ENCODE measurements at places on chromosomes 3 and 15.
A peak's percentile ranks its signal among the peaks of the same experiment; 100 is the strongest.

- peak; percentile 77 for DNase-seq
Observed at GRCh38 chr3:72614394-72615074, 233.7 kb downstream of the SHQ1 start.

DNA sequence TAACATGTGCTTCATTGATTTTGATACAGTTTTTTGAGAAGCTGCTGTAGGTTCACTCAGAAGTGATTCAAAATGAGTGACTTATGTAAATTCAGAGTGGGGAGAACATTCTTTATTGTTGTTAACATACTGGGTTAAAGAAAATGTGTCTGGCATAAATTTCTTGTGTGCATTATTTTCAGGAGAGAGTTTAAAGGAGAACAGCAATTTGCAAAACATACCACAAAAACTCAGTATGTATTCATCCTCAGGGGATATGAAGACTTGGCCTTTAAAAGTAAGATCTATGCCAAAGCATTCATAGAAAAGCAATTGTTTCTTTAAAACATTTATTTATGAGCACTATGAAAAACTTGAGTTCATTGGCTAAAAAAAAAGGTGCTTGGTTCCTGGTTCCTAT is 1089.8 kb downstream of the ROBO2 start:
- DNase-seq = no peak

- DNase-seq = no peak
Observed at GRCh38 chr15:57344282-57344681, 32.0 kb upstream of the CGNL1 start.

DNA sequence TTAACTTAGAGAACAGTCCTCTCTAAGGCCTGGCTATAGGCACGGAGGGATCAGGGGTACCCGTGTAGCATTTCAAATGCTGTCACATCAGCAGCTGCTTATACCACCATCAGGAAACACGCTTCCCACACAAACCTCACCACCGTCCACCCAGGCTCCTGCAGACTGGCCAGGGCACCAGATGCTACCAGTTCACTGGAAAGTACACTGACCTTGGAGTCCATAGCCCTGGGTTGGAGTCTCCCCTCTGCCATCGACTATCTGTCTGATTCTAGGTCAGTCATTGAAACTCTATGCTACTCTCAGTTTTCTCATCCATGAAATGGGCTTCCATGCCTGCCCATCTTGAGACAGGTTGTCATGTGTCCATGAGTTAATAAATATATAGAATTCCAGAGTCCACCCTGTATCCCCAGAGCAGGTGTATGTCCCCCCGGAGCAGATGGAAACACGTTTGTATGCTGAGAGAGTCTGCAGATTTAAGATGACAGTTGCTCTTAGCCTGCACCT is 156.0 kb upstream of the SMAD3 start:
- no peak for DNase-seq

DNA sequence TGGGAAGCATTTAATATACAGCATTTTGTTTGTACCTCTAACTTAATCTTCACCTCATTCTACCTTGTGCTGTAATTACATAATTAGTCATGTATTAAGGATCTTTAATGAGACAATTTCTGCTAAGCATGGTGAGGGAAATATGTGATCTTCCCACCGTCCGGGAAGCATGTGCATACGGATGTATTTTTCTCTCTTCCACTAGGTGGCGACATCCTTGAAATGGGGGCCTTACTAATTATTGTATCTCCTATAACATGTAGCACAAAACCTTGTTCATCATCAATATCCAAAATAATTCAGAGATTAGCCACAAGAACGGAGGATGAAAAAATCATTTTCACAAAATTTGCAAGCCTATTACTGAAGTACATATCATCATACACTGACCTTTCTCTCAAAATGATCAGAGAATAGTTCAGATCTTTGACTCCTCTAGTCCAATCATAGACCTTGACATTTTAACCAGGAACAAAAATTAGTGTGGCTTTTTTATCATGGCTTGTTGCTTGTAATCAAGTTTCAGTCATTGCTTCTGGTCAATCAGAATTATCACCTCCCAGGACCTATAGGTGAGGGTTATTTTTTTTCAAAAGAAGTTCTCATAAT is 148.9 kb upstream of the GBE1 start:
- DNase-seq = peak; percentile 75

- no peak for DNase-seq
Observed at GRCh38 chr3:113161661-113162060, 49.7 kb upstream of the BOC start.

DNA sequence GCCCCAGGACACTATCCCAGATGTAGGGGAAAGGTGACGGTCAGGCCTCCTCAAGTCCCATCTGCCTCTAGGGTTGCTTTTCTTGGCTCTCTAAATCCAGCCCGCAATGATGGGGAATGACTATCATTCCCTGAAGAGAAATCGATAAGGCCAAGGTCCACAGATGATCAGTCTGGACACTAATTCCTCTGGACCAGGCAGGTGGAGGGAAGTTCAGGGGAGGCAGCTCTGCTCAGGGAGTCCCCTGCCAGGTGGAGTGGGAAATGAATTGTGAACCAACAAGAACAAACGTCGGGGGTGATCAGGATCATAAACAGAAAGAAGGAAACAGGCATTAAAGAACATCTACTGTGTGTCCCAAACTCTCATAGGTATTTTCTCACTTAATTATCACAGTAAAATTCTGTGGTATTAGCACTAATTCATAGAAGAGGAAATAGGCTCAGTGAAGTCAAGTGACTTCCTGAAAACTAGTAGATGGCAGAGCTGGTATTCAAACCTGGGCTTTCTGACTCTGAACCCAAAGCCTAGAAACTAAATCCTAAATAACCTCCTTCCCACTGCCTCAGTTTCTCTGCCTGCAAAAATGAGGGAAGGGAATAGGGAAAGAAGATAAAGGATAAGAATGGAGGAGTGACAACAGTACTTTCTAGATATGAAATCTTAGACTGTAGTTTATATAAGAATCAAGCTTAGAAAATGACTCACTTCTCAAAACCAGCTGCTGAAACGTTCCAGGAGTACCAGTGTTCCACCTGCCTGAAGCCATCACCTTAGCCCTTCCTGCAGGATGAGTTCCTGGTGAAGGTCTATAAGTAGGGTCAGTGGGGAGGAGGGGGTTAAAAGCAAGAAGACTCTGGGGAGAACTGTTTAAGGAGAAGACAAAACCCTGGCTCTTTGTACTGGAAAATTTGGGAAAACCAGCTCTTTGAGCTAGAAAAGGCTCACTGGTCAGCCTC is 7.5 kb downstream of the BMF start:
- DNase-seq = peak; percentile 20

DNA sequence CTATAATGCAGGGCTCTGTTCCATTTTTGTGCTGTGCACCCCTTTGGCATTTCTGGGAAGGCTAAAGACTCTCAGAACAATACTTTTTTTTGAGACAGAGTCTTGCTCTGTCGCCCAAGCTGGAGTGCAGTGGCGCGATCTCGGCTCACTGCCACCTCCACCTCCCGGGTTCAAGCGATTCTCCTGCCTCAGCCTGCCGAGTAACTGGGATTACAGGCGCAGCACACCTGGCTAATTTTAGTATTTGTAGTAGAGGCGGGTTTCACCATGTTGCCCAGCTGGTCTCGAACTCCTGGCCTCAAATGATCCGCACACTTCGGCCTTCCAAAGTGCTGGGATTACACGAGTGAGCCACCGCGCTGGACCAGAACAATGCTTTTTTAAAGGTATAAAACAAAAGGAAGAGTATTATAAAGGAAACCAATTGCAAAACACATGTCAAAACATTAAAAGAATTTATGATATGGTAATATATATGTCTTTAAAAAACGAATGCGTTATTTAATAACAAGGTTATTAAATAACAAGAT is 999 bp downstream of the SQOR start:
- no peak for DNase-seq

DNA sequence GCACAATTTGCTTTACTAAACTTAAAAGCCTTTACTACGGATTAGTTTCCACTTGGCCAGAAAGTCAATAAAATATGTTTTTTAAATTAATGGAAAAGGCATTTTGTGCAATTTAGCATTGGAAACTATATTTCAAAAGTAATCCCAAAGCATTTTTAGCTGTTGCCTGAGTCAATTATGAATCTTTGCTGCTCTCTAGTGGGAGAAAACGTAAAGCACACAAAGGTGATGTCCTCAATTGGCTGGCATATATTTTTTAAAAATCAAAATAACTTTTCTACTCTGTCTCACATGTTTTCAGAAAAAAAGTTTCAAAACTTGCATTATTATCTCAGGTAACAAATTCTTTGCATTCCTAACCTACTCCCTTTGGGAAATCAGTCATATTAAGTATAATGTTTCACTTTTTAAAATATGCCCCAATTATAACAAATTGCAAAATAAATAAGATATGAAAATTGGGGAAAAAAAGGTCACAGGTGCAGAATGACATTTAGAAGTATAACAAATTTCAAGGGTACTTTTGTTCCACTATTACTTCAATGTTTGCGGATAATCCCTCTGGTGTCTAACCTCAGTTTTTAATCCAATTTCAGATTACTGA is 47.2 kb upstream of the TEX55 start:
- DNase-seq = peak; percentile 63

DNA sequence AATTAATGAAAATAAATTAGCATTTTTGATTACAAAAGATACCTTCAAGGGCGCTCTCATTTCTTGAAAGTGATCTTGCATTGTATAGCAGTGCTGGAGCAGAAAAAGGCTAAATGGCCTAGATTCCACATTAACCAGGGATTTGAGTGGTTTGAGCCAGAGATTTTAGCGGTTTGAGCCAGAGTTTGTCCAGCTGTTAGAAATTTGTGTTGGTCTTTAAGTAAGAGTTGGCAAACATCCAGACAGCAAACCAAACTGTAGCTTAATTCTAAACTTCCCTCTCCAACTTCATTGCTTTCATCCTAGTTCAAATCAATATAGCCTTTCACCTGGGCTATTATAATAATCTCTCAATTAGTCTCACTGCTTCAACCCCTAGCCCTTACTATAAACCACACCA is 351.7 kb downstream of the IGSF11 start:
- no peak for DNase-seq

DNA sequence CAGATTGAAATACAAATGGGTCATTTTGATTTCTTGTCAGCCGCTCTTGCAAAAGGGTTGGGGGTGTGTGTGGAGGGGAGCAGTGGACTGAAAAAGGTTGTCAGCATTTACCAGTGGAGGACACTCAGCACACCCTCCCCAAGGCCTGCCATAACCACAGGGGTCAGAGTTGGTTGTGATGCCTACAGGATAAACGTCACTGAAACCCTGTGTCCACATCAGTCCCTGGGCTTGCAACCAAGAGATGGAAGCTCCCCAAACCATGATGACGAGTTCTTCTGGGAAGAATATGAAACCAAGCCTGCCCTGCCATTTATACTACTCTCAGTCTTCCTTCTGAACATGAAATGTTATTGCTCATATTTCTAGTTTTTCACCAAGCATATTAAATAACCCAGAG is 54.0 kb upstream of the UMPS start:
- DNase-seq = no peak

DNA sequence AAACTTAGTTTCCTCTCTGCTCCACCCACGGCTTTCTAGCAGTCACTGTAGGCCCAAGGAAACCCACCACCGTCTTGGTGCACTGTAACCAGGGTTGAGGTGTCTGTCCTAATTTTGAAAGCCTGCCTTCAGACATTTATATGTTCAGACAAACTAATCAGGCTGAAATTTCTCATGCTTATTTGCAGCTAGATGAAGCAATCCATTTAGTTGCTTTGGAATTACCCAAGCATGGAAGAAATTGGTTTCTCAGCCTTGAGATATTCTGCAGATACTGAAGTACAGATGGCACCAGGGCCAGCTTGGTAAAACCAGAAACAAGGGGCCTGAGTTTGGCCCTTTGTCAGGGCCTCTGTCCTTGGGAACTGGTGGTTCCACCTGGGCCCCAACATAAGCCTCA is 105.4 kb downstream of the CACNA1D start:
- no peak for DNase-seq

DNA sequence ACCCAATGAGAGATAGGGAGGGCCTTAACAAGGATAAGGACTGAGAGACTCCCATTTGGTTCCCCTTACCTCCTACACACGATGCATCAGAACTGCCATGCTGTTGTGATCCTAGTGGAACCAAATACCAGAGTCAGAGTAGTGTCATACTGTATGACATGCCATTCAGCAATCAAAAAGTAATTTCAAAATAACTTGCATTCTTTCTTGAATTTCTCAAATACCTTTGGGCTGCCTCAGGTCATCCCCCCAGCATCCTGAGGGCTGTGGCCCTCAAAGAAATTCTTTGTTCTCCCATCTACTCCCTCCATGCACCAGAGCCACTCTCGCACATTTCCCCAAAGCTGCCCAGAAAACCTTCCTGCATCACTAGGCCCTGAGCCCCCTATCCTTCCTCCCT is 68.9 kb upstream of the PPP2R3A start:
- DNase-seq = no peak

- DNase-seq = no peak
Observed at GRCh38 chr3:169969174-169970095, 2.8 kb downstream of the SEC62 start.

GRCh38 chr3:54146506-54147239 is 24.3 kb downstream of the CACNA2D3 start:
- DNase-seq = peak; percentile 2

GRCh38 chr3:129441782-129442181 is 1.8 kb downstream of the IFT122 start:
- no peak for DNase-seq

GRCh38 chr3:51945031-51945840 is 3.1 kb downstream of the PARP3 start:
- DNase-seq = no peak

GRCh38 chr3:197907196-197907595 is 42.8 kb upstream of the RPL35A start:
- no peak for DNase-seq

GRCh38 chr3:63988943-63989342 is 34.4 kb downstream of the PSMD6 start:
- DNase-seq = no peak

DNA sequence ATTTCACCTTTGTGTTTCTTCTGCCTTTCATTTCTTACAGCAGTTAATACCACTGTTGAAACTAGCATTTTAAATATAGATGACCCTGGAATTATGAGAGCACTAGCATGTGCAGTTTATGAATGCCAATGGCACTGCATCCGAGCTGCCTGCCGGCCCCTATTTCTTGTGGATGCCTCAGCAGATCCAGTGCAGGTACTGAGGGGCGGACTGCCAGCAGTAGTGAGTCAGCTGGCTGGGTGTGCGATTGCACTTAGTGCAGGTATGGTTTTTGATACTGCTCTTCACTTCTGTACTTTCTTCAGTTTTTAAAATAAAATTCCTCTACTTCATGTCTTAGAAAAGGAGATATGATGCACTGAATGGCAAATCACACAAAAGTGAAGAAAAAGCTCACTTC is 453.0 kb downstream of the DIPK2A start:
- DNase-seq = no peak

GRCh38 chr3:89867286-89867685 is 759.9 kb downstream of the EPHA3 start:
- DNase-seq = no peak

GRCh38 chr3:179181021-179181472 is 32.9 kb downstream of the PIK3CA start:
- DNase-seq = no peak

- DNase-seq = no peak
Observed at GRCh38 chr15:89829616-89830440, 15.2 kb upstream of the ANPEP start.

GRCh38 chr3:174243171-174243570 is 616.0 kb upstream of the NAALADL2 start:
- DNase-seq = no peak

- DNase-seq = no peak
Observed at GRCh38 chr3:3654916-3655315, 144.3 kb upstream of the LRRN1 start.
